Spleen (tissue), 13 donors: ENCODE measurements at places on chromosomes 7 and 10.

- no peak for DNase-seq
Observed at GRCh38 chr10:84537447-84537931, 209.1 kb downstream of the CCSER2 start.

- no peak for DNase-seq
Observed at GRCh38 chr10:22427890-22428571, 82.7 kb downstream of the SPAG6 start.

DNA sequence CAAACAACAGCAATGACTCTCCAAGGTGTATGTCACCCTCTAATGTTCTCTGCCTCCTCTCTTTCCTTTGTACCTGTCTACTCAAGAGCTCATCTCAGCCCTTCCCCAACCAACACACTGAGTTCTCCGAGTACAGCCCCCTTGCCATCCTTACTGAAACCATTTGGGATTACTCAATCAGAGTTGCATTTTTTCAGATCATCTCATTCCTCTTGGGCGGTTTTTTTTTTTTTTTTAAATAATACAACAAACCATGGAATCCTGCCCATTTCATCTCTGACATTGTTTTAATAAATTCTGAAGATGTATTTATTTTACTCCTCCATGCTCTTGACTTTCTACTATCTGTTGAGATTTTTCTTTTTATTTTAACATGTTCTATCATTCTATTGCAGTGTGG lies 4.2 kb upstream of the CREB3L2 start:
- DNase-seq: no peak

- DNase-seq: no peak
Observed at GRCh38 chr7:7426676-7427075, 109.0 kb downstream of the COL28A1 start.

GRCh38 chr10:55065185-55065584 lies 264.2 kb upstream of the PCDH15 start:
- no peak for DNase-seq

DNA sequence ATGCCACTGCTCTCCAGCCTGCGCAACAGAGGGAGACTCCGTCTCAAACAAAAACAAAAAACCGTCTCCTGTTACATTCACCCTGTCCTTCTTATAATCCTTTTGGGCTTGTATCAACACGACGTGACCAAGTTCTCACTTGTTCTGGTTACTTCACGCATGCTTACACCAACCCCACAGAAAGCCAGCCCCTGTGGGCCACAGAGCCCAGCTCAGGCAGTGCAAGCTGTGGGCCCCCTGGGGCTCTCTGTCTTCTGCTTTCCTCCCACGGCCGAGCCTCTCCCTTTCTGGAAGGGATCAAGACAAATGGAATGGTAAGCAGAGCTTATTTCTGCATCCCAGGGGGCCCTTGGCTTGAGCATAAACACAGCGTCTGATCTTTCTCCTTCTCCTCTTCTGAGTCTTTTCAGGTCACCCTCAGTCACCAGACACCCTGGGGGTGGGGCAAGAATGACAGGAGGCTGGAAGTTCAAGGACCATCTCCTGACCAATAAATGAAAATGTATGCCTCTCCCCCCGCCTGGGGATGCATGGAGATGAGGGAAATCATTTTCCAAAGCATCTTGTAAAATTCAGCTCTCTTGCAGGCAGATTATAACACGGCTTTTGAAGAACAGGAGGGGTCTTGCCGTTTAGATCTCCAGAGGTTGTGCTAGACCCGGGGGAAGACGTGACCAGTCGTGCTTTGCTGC lies 19.0 kb upstream of the TRIM56 start:
- DNase-seq: peak; percentile 37

GRCh38 chr7:115582956-115583355 lies 447.6 kb downstream of the TFEC start:
- no peak for DNase-seq

DNA sequence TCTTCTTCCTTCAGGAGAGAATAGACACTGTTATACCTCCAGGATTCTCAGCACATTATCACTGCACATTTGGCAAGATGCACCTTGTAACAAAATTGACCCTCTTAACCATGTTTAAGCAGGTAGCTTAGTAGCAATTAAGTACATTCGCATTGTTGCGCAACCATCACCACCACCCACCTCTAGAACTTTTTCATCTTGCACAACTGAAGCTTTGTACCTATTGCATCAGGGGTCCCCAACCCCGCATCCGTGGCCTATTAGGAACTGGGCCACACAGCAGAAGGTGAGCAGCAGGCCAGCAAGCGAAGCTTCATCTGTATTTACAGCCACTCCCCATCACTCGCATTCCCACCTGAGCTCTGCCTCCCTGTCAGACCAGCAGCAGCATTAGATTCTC lies 29.9 kb upstream of the SMURF1 start:
- DNase-seq: no peak

- no peak for DNase-seq
Observed at GRCh38 chr10:86614853-86615252, 39.5 kb upstream of the OPN4 start.

- DNase-seq: no peak
Observed at GRCh38 chr7:54680377-54681005, 78.5 kb downstream of the SEC61G start.

- peak; percentile 80 for DNase-seq
Observed at GRCh38 chr7:140326116-140326928, 72.0 kb downstream of the SLC37A3 start.

- DNase-seq: no peak
Observed at GRCh38 chr10:114795039-114795438, 26.5 kb upstream of the FHIP2A start.

GRCh38 chr7:101739775-101740398 lies 77.5 kb upstream of the CUX1 start:
- DNase-seq: no peak

DNA sequence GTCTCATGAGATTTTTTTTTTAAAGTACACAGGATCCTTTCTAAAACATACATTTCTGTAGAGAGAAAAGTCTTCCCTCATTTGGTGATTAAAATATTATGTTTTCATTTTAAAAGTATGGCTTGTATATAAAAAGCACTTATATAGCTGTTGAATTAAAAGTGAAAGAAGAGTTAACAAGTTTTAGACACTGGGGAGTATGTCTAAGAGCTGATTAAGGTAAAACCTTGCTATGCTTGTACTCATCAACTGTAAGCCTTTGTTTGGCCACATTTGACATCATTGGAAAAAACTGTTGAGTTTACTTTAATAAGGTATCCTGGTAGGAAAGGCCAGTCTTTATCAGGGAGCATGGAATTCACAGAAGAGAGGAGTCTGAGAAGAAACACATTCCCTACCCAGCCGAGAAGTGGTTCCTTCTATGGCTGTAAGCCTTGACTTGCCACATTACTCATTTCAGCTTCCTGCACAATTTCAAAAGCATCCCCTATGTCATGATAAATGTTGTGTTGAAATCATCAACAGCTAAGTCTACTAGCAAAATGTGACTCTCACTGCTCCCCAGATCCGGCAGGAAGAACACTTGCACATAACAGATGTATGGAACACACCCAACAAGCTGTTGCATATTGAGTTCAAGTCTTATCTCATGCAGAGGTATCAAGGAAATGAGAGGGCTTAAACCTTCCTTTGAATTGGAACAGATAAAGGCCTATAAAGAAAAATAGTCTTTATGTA lies 171.8 kb upstream of the CDK1 start:
- DNase-seq: no peak

DNA sequence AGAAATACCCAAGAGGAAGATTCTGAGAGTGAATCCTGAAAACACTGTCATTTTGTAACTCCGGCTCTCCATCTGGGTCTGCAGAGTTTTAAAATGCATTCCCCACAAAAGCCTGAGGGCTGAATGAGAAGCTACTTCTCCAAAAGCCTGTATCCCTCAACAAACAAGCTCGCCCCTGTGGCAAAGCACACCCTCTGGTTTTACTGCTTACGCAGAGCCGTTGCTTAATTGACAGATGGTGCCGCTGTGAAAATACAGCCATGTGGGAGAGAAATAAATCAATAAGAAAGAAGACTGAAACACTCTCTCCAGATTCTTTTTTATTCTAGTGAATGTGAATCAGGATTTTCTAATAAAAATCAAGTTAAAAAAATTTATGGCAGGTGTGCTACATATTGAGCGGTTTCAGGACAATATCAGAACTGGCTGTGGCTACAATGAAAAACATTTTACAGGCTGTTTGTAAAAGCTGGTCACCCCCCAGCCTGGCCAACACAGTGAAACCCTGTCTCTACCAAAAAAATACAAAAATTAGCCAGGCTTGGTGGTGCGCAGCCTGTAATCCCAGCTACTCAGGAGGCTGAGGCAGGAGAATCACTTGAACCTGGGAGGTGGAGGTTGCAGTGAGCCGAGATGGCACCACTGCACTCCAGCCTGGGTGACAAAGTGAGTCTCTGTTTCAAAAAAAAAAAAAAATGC lies 32.5 kb downstream of the C7orf33 start:
- DNase-seq: no peak

- no peak for DNase-seq
Observed at GRCh38 chr10:556971-557637, 132.4 kb downstream of the DIP2C start.

DNA sequence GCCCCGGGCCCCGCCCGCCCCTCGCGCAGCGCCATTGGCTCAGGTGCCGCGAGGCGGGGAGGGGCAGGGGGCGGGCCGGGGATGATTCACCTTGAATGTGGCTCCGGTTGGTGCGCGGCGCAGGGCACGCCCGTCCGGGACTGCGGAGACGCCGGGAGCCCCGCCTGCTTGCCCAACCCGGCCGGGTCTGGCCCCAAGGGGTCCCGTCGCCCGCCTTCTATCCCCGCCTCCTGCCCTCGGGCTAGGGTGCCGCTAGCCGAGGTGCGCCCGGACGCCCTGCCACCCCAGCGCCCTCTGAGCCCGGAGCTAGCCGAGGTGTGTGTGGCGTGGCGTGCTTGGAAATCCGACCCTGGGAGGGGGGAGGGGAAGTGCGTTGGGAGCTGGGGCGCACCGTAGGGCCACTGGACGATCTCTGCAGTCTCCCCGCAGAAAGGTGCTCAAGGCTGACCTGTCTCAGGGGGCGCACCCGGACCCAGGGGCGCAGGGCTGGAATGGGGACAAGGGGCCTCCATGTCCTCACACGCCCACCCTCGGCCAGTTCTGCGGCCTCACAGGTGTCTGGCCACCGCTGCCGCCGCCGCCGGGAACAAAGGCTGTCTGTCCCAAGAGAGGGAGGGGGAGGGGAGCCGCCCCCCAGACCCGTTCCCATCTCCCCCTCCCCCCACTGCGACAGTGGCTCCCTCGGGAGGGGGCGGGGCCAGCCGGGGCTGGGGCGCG lies 168.9 kb downstream of the NRF1 start:
- peak; percentile 83 for DNase-seq

GRCh38 chr10:85661123-85661522 lies 705.5 kb downstream of the GRID1 start:
- no peak for DNase-seq

- DNase-seq: no peak
Observed at GRCh38 chr7:105450177-105450861, 61.6 kb upstream of the SRPK2 start.

DNA sequence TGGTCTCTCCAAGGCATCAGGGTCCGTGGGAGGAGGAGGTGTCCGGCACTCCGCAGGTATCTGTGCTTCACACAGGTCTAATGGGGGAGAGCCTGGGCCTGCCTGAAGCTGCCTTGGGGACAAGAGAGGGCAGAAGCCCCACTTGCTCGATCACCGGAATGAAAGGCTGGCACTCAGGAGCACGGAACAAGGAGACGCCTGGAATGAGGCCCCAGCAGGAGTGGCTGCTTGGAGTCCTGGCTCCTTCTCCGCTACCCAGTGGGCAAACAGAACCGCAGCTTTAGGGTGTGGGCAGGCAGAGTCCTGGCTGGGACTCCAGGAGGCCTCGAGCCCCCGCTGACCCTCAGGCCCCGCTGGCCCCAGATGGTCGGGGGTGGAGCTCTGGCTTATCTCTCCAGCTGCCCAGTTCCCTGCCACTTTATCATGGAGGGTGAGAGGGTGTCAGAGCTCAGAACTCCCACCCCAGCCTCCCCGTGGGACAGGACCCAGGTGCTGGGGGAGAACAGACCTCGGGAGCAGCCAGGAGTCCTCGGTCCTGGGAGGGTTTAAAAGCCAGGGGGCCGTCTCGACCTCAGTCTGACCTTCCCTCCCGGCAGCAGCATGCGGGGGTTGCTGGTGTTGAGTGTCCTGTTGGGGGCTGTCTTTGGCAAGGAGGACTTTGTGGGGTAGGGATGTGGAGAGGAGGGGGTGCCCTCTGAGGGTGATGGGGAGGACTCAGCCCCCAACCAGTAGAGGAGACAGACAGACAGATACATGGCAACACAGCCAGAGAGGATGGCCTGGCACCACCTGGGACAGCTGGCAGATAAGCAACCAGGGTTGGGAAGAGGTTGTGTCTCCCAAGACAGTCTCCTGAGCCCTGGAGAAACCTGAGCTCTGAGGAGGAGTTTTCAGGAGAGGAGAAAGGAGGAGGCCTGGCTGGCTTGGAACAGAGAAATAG lies at the start of gene CPA1:
CPA1 (plus strand) TSS at position 574 of the 940 bp plus-strand sequence; CDS start at position 601, 27 bp downstream.
- DNase-seq: no peak

DNA sequence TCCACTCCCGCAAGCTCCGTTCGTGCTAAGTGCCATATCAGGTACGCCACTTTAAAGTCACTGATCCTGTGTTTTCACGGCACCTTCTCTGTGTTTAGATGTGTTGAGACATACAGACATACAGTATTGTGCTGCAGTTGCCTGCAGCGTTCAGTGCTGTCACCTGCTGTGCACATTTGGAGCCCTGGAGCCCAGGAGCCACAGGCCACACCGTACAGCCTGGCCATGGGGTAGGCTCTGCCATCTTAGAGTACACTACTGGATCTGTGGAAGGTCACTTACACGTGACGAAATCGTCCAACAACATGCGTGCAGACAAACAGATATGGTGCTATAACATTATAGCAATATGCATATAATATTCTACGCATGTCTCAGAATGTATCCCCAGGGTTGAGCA lies 111.3 kb downstream of the ELFN1 start:
- no peak for DNase-seq

- DNase-seq: no peak
Observed at GRCh38 chr7:30750683-30751650, 968 bp upstream of the INMT start.

DNA sequence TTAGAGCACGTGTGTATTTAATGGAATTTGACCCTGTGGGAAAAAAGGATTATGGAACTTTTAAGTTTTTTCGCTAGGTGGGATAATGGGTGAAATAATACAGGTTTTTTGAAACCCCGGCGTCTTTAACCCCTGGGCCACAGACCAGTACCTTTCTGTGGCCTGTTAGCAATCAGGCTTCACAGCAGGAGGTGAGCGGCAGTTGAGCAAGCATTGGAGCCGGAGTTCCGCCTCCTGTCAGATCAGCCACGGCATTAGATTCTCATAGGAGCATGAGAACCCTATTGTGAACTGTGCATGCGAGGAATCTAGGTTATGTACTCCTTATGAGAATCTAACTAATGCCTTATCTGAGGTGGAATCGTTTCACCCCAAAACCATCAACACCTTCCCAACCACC lies 28.6 kb downstream of the WAC start:
- DNase-seq: no peak

- DNase-seq: no peak
Observed at GRCh38 chr10:24417053-24417452, 208.1 kb downstream of the KIAA1217 start.

- no peak for DNase-seq
Observed at GRCh38 chr7:144445590-144445989, 42.1 kb upstream of the NOBOX start.

GRCh38 chr7:27442455-27442854 lies 199.9 kb downstream of the EVX1 start:
- DNase-seq: no peak
